ENCODE measurements at places on chromosomes 6 and 20.
A peak's percentile ranks its signal among the peaks of the same experiment; 100 is the strongest.

DNA sequence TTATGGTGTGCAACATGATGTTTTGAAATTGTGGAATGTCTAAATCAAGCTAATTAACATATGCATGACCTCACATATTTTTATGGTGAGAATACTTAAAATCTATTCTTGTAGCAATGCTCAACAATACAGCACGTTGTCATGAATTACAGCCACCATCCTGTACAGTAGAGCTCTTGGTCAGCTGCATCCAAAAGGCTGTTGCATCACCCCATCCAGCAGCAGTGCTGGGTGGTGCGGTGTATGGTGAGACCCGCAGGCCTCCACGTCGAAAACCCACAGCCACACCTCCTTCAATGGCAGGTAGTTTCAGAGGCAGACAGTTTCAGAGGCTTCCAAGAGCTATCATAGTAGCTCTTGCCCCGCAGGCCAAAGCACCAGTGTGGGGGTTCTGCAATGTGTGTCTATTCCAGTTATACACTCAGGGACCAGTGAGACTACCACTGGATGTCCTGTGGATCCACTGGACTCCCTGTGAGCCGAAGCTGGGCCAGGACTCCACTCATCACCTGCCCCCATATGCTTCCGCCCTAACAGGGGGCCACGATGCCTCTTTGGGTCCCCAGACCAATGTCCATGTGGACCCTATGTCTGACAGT, 23.4 kb downstream of the PACSIN1 start:
- DNase-seq: no peak

- DNase-seq: no peak
These were observed 164.3 kb upstream of the TFAP2D start for GRCh38 chr6:50549026-50549425.

- DNase-seq: no peak
These were observed 368.5 kb upstream of the SYNCRIP start for GRCh38 chr6:86010915-86011786.

DNA sequence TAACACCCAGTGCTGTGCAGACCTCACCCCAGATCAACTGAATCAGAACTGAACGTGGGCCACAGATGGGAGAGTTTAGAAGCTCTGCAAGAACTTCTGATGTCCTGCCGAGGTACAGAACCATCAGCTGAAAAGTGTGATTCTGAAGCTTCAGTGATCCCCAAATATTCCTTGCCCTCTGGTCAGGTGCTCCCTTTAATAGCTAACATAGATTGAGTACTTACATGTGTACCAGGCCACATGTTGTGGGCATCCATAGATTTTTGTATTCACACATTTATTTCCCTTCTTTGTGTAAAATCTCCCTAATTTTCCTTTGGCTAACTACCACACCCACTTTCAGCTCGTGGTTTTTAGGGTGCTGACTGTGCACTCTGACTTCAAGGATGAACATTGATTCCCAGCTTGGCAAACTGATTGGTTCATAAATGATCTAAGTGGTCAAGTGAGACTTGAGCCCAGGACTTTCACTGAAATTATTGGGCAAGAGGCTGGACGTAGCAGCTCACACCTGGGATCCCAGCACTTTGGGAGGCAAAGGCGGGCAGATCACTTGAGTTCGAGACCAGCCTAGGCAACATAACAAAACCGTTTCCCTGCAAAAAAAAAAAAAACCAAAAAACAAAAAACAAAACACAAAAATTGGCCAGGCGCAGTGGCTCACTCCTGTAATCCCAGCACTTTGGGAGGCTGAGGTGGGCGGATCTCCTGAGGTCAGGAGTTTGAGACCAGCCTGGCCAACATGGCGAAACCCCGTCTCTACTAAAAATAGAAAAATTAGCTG, 162.2 kb downstream of the BCAS1 start:
- no peak for DNase-seq

DNA sequence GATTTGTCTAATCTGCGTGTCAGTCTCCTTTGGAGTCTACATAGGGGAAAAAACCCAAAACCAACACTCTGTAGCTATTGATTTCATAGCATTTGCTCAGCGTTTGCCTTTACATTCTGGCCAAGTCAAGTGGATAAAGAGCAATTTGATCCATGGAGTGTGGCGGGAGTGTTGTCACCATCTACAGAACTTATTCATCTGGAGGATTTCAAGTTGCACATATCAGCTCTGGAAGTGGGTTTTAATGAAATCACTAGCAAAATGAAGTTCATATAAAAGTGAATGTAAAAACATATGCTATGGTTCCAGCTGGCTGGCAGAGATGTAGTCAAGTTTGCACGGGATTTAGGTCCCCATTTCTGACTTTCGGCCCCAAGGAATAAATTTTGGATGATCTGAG, 219.7 kb upstream of the SUPT3H start:
- DNase-seq: no peak

- no peak for DNase-seq
These were observed 2.3 kb downstream of the LINC00237 start for GRCh38 chr20:21103582-21104465.

- DNase-seq: no peak
These were observed 6.9 kb downstream of the GRM4 start for GRCh38 chr6:34138914-34139510.

- DNase-seq: no peak
These were observed 65.0 kb upstream of the CD93 start for GRCh38 chr20:23151008-23151703.

- no peak for DNase-seq
These were observed 16.9 kb upstream of the UBE2V1 start for GRCh38 chr20:50129662-50130355.

GRCh38 chr20:59456342-59457279, 147.7 kb upstream of the PHACTR3 start:
- DNase-seq: no peak

DNA sequence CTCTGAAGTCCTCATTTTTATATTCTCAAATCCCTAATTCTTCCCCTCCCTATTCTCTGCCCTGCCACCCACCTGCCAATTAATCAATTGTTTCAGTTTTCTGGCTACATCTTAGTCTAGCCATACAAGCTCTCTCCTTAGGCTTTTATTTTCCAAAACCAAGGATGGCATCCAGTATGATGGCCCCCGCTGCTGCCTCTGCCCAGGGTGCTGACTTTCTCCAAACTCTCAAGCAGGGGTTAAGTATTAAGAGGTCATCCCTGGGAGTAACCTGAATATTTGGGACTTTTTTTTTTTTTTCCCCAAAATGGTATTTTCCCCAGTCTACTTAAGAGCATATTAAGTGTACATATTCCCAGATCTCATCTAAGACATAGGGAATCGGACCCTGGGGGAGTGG, 183.8 kb downstream of the DHX35 start:
- DNase-seq: no peak

GRCh38 chr6:50975216-50975615, 156.5 kb downstream of the TFAP2B start:
- DNase-seq: no peak

DNA sequence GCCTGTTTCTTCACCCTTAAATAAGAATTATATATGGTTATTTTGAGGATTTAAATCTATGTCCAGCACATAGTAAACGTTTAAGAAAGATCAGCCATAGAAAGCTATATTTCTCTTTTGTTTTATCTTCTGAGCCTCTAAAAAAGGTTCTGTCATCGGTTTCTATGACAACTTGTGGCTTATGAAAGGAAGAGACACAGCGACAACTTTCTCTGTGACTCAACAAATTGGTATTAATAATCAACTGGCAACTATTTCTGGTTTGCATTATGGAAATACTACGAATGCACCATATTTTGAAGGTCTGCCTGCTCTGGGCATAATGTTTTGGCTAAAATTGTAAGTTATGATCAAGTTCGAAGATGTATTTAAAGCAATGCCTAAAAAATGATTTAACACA, 751.0 kb downstream of the CD109 start:
- peak; percentile 6 for DNase-seq

All from HFF-Myc (cell line).